Skin of body (tissue), 3 donors: ENCODE measurements at places on chromosomes 11 and 22.

DNA sequence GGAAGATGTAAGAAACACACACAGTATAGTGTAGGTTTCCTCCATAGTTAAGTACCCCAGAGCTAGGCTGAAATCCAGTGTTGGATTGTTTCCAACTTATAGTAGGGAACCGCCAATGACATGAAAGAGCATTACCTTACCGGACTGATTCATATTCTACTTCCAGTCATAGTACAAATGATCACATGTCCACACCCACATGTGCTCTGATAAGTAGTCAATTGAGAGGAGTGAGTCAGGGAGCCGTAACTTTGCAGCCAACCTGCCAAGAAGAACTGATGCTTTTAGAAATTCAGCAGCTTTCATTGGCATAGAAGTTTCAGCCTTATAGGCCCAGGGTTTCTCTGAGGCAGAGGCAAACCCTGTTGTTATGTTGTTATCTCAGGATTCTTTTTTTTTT is 240.6 kb downstream of the ETS1 start:
- no peak for DNase-seq

DNA sequence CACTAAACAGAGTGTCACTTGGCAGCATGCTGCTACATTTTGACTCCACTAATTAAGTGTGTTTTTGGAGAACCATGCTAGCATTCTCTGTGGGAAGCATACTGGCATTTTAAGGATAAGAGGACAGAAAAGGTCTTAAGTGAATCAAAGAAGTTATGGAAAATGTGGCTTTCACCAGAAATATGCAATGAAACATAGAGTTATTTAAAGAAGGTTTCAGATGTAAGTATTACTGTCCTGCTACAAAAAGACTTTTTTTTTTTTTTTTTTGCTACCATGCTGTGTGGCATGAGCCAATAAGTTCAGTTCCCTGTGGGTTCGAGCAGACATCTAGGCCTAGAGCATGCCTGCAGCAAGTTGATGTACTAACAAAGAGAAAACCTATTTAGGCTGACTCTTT is 187.6 kb downstream of the MSANTD4 start:
- no peak for DNase-seq

DNA sequence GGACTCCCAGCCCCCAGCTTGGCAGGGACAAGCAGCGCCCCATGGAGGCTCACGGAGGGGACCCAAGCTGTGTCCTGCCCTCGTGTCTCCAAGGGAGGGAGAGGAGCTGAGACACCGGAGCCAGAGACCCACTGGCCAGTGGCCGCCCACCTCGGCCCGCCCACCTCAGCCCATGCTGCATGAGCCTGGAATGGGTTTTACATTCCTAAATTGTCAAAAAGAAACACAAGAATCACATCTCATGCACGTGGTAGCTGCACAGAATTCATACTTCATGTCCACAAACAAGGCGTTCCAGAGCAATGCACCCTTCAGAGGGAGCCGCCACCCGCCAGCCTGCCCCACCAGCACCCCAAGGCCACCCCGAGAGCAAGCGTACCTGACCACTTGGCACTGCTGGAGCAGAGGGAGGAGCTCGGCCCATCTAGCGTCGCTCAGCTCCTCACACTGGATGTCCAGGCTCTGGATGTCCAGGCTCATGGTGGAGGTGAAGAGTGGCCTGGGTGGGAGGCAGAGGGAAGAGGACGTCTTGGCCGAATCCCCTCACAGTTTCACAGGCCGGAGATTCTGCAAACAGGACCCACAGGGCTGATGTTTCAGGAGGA is 5.3 kb downstream of the RNH1 start:
- no peak for DNase-seq

GRCh38 chr11:93715797-93716396 is 25.4 kb downstream of the TAF1D start:
- no peak for DNase-seq

DNA sequence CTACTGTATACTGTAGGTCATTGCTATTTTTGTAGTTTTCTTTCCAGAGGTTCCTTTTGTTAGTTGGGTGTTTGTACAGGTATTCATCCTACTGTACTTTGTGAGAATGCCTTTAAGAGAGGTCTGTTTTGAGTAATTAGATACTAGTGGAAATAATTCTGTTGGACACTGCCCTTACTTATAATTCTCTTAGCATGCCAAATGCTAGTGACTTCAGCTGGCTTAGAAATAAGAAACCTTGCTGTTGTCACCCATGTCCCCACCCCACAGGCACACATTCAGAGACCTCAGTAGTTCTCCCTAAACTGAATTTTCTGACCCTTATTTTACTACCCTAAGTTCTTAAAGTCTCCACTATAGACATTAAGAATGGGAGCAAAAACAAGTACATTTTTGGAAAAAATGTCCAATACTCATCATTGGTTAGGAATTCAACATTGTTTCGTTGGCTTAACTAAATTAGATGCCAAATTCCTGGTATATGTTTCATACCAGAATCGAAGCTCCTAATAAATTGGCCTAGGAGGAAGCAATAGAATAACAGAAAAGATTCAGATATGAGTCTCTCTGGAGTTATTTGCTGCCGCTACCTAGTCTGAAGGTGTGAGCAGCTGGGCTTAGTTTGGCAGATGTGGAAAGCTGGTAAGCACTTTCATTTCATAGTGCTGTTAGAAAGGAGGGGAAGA is 28.4 kb downstream of the ZNF143 start:
- no peak for DNase-seq

DNA sequence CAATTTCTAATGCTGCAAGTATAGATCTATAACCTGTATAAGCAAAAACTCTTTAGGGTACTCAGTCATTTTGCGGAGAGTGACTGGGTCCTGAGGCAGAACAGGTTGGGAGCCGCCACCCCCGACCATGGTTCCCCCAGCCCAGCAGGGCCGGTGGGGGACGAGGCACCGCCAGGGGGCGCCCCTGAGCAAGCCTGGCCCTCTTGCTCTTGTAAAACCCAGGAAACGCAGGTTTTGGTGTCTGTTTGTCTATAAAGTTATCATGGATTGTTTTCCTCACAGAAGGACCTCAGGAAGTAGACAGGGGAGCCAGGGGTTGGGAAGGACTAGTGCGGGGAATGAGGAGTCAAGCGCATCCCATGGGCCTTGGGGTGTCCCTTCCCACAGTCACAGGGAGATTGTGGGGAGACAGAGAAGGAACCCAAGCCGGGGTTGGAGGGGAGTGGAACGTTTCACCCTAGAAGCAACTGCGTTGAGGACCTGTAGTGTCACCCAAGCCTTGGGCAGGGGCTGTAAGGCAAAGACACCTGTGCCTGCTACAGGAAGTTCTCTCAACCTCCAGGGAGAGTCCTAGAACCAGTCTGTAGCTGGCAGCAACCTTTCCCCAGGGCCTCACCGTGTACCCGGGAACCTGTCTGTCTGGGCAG is 26.4 kb downstream of the KCTD17 start:
- DNase-seq: no peak

DNA sequence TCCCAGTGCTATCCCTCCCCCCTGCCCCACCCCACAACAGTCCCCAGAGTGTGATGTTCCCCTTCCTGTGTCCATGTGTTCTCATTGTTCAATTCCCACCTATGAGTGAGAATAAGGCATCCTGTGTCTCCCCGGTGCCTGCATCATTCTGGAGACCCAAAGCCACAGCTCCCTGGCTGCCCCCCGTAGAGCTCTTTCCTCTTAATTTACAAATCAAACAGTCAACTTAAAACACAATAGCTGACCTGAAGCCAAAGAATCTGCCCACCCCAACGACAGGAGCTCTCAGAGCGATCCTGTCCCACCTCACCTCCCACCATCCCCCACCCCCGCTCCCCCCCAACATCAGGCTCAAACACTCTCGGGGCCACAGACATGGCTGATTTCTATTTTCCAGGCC is 558.3 kb downstream of the BRD1 start:
- no peak for DNase-seq

GRCh38 chr22:50270666-50271394 is 650 bp upstream of the MAPK11 start:
- no peak for DNase-seq

DNA sequence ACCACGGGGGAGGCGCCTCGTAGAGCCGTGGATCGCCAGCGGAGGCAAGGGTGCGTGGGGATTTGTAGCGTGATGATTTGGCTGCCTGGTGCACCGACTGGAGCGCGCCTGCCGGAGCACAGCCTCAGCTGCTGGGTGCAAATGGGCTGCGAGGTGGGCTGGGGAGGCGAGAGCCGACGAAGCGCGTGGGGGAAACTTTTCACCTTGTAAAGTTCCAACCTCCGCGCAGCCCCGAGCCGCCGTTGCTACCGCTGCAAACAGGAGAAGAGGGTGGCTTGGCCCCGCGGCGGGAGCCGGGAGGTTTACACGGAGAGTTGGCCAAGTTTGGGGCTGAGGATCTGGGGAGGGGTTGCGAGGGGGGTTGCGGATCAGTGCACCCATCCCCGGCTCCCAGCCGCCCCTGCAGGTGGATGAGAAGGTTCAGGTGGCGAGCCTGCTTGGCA is 528 bp downstream of the FAT3 start:
- no peak for DNase-seq

DNA sequence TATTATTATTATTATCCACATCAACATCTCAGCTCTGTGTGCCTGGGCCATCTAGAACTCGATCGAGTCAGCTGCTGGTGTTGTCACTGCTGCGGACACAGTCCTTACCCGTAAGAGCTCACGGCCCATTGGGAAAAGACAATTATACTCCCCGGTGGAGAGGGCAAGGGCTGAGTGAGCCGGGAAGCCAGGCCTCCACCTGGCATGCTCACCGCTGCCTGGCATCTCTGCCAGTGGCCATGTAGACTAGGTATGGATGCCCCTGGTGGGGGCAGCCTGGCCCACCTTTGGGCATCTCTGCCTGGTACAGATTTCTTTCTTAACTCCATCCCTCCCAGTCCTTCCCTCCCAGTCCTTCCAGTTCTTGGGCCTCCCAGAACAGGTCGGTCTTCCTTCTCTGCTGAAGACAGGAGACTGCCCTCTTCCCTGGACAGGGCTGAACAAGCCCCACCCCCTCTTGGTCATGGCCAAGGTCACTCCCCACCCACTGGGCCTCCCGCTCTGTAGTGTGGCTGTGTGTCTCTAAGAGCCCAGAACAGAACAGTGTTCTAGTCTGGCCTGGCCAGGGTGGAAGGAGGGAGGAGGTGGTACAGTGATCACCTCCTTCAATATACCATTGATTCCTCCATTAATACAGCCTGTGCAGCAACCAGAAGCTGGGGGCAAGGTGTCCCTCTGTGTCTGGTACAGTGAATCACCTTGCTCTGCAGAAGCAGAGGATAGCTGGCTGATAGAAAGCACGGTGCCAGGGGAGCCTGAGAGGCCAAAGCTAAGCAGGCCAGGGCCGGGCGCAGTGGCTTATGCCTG is 57.7 kb downstream of the FLRT1 start:
- no peak for DNase-seq

GRCh38 chr22:31055117-31055634 is 25.9 kb upstream of the SMTN start:
- peak; percentile 87 for DNase-seq

- DNase-seq: no peak
Observed at GRCh38 chr11:9320047-9320446, 5.7 kb upstream of the TMEM41B start.

GRCh38 chr22:36184433-36185025 is 17.1 kb downstream of the APOL4 start:
- DNase-seq: no peak

DNA sequence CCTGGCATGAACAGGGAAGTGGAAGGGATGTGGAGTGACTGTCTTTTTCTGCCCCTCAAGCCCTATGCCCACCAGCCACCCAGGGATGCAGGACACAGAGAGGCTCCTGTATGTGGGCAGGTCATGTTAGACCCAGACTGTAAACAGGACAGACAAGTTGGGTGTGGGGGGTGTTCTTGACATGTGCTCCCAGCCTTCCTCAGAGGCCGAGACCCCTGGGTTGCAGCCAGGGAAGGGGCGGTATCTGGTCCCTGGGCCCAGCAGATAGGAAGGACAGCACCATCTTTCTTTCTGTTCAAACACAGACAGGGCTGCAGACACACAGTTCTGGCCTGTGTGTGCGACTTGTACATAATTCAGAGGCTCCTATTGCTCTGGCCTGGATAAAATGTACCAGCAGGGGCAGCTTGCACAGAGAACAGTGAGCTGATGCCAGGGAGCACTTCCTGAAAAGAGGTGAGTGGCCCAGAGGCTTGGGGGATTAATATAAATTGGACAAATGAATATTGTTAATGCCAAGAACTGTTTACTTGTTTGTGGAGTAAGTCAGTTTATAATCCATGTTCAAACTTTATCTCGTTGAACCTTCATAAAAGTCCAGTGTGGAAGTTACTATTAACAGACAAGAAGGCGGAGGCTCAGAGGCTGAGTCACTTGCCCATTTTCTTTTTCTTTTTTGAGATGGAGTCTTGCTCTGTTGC is 16.6 kb downstream of the GDPD5 start:
- no peak for DNase-seq

- DNase-seq: no peak
Observed at GRCh38 chr11:56887940-56888339, 100.8 kb upstream of the OR5AK2 start.
